ENCODE measurements at places on chromosomes 12 and 14. TPM values are rescaled to one million over a fixed set of nuclear protein-coding genes. Genes with fewer than 3 reads are reported as not detected.

Gene LAG3
- 7.3 TPM for total RNA-seq

Gene SLC5A8
- total RNA-seq, result not detected

DNA sequence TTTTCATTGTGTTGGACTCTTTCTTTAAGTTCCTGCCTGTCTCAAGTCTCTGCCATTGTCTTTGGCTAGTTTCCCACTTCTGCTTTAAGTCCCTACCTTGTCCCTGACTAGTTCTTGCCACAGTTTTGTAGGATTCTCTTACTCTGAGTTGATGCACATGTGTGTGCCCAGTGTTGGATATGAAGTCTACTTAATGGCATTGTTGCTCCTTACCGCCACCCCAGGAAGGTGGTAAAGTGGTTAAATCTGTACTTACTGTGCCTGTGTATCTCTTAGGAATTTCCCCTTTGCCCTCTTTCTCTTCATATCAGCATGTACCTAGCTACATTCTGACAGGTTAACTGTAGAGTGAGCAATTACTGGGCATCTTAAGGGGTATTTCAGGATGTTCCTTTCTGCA, 227.1 kb downstream of the NUBPL start:
- no peak for DNase-seq

DNA sequence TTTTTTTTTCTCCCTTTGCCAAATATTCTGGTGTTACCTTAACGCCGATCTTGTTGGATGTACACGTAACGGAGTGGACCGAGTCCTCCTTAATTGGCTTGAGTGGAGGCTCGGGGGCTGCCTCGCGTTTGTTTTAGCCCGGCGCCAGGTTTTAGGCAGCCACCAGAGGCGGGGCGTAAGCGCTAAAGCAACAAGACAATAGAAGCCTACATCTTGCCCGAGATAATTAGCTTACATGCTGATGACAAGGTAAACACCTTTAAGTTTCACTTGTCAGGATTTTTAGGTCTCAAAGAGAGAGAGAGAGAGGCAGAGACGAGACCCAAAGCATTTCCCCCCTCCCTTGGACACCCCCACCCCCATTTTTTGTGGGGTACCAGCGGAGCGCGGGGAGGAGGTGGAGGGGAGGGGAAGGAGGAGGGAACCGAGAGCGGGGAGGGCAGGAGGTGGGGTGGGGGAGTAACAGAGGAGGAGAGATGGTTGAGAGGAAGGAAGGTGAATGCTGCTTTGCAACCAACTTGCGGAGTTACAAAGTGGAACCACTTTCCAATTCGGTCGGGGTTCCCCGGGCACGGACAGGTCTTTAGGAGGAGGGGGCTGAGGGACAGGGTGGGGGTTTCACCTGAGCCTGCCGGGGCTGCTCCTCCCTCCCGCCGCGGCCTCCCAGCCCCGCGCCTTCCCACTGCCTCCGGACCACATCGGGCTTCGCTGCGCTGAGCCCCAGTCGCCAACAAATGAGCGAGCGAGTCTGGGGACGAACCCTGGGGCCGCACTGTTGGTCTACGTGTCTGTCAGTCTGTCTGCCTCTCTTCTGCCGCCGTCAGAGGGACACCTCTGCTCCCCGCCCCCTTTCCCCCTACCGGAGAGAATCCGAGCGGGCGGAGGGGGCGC, at the start of gene NKX2-1:
Gene NKX2-1 (minus strand): TSS at position 802 of the 891 bp plus-strand sequence. CDS start 103 bp downstream, at position 699.
- DNase-seq, result peak; percentile 38

DNA sequence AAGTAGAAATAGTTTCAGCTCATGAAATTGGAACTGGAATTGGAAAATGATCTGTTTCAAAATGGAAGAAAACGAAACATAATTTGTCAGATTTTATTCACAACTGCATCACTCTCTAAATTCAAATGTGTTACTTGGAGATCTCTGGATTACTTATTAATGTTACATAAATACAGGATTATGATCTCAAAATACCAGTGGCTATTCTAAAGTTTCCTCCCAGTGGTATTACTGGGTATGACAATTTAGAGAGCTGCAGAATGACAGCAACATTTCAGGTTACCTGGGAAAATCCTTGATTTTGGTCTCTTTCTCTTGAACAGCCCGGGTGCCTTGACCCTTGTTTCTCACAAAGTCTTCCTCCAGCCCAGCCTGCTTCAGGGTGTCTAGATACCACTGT, 14.2 kb downstream of the FAM161B start:
- DNase-seq, result no peak

Gene STAB2
- total RNA-seq, result not detected
